ENCODE measurements at places on chromosomes 13 and 19.

- DNase-seq: no peak
These were observed 9.9 kb downstream of the FRY start for GRCh38 chr13:32041429-32041828.

- DNase-seq: no peak
These were observed 190.9 kb upstream of the KLF12 start for GRCh38 chr13:74325106-74325505.

- DNase-seq: no peak
These were observed 13.5 kb upstream of the FKRP start for GRCh38 chr19:46732172-46732938.

DNA sequence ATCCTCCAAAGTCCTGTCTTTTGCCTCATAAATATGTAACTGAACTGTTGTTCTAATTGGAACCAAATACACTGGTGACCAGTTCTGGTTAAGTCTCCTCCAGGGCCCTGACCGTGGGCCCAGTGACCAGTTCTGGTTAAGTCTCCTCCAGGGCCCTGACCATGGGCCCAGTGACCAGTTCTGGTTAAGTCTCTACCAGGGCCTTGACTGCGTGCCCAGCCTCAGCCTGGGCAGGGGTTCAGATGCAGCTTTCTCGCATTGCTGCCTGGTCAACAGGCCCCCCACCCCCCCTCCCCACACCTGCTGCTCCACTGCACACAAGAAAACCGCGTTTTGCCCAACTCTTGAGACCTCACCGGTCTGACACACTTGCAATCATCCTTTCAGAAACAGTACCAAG lies 3.8 kb upstream of the GRTP1 start:
- DNase-seq: no peak

- no peak for DNase-seq
These were observed 4.7 kb downstream of the LYPD5 start for GRCh38 chr19:43797556-43797955.

DNA sequence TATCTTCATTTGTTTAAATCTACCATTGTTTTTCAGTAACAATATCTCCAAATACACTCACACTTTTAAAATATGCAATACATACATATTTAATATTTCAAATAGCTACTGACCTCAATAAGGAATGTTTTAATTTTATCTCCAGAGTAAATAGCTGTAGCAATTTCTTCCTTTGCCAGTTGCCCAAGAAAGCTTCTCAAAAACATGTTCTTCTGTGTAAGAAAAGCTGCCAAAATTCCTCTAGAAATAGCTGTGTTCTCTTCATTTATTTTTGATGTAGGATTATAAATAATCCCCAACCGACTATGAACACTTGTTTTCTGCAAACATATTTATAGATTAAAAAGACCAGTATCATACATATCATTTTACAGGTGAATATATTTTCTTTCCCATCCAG lies 150.5 kb downstream of the UGGT2 start:
- DNase-seq: no peak

GRCh38 chr19:58338825-58339558 lies 12.2 kb downstream of the ZSCAN22 start:
- no peak for DNase-seq

DNA sequence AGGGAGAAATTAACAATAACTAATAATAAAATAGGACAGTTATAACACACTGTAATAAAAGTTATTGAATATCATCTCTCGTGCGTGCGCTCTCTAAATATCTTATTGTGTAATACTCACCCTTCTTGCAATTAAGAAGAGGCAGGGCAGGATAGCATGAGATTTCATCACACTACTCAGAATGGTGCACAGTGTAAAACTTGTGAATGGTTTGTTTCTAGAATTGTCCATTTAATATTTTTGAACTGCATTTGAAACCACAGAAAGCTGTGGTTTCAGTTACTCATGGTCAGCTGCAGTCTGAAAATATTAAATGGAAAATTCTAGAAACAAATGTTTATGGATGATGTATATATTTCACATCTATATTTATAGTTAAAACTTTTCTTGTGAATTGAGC lies 161.1 kb downstream of the DCT start:
- DNase-seq: no peak

- DNase-seq: no peak
These were observed 865 bp upstream of the CRLF1 start for GRCh38 chr19:18607226-18608101.
